NB4 (cell line): ENCODE measurements at places on chromosomes 7 and 10.
A peak's percentile ranks its signal among the peaks of the same experiment; 100 is the strongest.

GRCh38 chr7:149459540-149460452 lies 1.1 kb downstream of the ZNF777 start:
- peak; percentile 50 for DNase-seq

DNA sequence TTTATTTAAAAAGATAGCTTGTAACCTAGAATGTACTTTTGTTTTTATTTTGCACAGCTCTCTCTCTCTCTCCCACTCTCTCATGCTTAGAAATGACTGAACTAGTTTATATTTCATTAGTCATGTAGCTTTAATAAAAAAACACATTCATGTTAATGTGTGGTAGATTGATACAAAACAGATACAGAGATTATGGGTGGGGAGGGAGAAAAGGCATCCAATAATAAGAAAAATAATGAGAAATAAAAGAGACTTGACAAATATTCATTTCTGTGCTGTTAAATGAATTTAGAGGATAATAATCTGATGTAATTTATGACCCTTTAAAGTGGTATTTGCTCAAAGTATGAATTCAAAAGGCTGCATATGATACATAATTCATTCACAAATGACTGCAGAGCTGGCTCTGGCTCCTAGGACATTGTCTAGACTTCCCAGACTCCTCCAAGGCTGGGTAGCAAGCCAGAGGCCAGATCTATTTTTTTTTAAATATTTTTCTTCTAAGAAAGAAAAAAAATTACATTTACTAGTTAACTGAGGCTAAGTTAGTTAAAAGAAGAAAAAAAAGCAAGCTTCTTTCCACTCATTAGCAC lies 105.7 kb upstream of the DNAJB12 start:
- DNase-seq, result no peak

GRCh38 chr10:29649561-29650551 lies 15.1 kb upstream of the SVIL start:
- no peak for DNase-seq

- DNase-seq, result no peak
Measured at GRCh38 chr10:23914641-23915040, 294.3 kb upstream of the KIAA1217 start.

- no peak for DNase-seq
Measured at GRCh38 chr7:155964543-155964942, 152.3 kb upstream of the SHH start.

GRCh38 chr10:69639291-69640195 lies 9.5 kb downstream of the FAM241B start:
- DNase-seq, result peak; percentile 75

DNA sequence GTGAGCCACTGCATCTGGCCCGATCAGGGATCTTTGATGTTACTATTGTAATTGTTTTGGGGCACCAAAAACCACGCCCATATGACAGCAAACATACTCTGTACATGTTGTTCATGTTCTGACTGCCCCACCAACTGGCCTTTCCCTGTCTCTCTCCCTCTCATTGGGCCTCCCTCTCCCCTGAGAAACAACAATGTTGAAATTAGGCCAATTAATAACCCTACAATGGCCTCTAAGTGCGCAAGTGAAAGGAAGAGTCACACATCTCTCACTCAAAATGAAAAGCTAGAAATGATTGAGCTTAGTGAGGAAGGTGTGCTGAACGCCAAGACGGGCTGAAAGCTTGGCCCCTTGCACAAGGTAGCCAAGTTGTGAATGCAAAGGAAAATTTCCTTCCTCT lies 50.3 kb upstream of the SDK1 start:
- no peak for DNase-seq

- no peak for DNase-seq
Measured at GRCh38 chr7:12859761-12860160, 172.3 kb downstream of the ARL4A start.
